ENCODE measurements at places on chromosomes 1 and 21. TPM values are rescaled to one million over a fixed set of nuclear protein-coding genes. Genes with fewer than 3 reads are reported as not detected.

GNG12 gene
- 271 TPM for total RNA-seq

DNA sequence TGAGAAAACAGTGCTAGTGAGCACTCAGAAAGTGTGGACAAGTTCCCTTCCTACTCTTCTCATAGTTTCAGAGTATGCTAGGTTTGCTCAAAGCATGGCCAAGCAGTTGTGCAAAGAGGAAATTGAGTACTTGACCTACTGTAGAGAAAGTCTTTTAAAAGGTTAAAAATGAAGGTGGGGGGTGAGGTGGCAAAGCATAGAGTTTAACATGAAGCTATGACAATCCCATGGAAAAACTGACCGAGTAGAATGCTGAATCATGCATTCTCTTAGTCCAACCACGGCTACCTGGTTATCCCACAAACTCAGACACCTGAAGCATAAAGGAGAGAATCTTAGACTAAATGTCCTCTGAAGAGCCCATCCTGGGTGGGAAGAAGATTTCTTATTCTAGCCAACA lies 79.9 kb downstream of the PTPN14 start:
- no peak for DNase-seq

DNA sequence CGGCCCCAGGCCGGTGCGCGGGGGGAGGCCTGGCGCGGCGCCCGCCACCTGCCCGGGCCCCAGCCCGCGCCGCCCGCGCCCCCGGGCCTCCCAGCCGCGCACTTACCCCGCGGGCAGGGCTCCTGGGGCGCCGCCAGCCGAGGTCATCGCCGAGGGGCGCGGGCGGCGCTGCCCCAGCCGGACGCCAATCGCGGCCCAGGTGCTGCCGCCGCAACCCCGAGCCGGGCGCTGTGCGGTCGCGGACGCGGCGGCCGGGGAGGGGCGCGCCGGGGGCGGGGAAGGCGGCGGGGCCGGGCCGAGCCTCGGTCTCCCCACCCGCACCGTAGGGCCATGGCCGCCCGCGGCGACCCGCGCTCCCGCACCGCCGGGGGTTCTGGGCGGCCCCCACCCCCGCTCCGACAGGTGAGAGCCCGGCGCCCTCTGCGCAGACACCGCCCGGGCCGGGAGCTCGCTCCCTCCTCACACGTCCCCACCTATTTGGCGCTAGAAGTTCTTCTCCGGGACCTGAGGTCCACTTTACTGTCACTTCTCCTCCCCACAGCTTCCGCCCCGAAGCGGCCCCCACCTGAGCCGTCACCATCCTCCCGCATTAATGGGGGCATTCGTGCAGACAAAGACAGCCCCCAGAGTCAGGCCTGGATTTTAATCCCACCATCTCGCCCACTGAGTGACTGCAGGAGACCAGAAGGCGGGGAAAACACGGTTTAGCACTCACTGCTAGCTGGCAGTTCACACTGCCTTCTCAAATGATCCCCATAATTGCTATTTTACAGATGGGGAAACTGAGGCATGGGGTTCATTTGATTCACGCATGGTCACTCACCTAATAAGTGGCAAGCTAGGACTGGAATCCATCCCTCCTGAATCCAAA lies at the start of gene TTC39A:
Gene TTC39A (minus strand): TSS at position 232 of the 871 bp plus-strand sequence. CDS start 85 bp downstream, at position 147.
- no peak for DNase-seq

- no peak for DNase-seq
Observed at GRCh38 chr1:21924503-21925005, 12.6 kb downstream of the HSPG2 start.

GRCh38 chr1:174008979-174009378 lies 13.2 kb downstream of the RC3H1 start:
- DNase-seq = no peak

- no peak for DNase-seq
Observed at GRCh38 chr1:173426057-173426456, 51.1 kb upstream of the PRDX6 start.

DNA sequence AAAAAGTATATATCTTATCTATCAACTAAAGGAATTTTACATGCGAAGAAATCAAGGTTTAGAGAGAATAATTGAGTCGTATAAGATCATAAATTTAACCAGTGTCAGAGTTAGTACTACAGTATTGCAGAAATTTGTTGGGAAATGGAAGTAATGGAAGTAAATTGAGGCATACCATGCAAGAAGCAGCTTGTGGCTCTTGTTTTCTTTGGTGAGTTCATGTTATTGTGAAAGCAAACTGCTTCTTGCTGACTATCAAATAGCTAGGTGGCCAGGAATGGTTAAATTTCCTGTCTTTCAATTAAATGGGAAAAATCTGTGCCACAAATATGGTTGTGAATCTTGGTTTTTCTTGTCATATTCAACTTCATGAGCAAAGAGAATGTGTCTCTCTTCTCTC lies 652.7 kb downstream of the LMO4 start:
- no peak for DNase-seq

- no peak for DNase-seq
Observed at GRCh38 chr1:233327651-233328141, at the start of gene MAP3K21. MAP3K21 (plus strand) TSS chr1:233327724; CDS start chr1:233328029, 305 bp downstream.

DNA sequence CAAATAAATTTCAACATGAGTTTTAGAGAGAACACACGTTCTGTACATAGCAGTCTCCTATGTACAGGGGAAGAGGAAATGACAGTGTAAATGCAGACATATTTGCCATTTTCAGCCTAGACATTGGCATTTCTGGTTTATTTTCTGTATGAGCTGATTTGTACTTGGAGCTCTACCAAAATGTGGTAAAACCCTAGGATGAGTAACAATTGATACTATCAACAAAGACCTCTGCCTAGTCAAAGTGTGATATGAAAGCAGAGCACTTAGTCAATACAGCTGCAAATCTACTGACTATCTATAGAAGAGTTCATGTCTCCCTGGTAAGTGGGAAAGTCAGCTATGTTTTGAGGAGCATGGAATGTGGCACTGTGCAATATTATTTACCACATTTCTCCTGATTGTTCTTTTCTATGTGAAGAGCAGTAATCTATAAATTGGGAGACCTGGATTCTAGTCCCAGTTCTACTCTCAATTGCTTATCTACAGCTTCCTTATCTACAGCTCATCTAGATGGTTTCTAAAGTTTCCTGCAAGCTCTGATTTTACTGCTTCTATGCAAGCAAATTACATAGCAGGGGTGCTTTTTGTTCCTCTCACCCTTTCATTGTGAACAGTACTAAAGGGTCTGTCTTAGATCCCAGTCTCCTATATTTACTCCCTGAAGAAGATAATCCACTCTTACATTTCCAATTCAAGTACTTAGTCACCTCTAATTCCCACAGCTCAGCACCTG lies 334.2 kb downstream of the NTNG1 start:
- DNase-seq = no peak

GRCh38 chr1:3898994-3899753 lies 898 bp downstream of the C1orf174 start:
- DNase-seq = no peak

Measured in Peyer's patch (tissue), 4 donors.